ENCODE measurements at places on chromosomes 7 and 10.

DNA sequence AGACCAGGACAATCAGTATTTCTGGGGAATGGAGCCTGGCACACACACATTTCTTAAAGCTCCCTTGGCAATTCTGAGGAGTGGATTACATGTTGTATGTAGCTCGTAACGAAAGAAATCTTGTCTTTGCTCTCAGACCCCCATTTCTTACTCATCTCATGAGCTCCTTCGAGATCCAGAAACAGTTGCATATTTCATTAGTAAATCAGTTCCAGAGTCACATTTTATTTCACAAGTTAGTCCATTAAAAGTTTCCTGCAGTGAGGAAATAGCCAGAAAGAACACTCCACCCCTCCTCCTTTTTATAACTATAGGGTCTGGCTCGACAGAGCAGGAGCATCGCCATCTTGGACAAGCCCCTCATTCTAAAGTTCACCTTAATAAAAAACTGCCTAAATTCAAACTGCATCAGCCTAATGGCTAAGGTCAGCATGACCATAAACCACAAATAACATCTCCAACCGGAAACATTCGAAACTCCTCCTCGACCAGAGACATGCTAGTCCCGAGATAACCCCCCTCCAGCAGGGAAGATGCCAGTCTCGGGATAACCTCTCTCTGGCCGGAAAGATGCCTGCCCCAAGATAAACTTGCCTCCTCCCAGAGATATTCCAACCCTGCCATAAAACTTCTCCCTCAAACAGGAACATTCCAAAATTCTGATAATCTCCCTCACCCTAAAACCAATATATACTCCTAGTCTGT, 7.4 kb downstream of the EGFR start:
- DNase-seq = no peak

DNA sequence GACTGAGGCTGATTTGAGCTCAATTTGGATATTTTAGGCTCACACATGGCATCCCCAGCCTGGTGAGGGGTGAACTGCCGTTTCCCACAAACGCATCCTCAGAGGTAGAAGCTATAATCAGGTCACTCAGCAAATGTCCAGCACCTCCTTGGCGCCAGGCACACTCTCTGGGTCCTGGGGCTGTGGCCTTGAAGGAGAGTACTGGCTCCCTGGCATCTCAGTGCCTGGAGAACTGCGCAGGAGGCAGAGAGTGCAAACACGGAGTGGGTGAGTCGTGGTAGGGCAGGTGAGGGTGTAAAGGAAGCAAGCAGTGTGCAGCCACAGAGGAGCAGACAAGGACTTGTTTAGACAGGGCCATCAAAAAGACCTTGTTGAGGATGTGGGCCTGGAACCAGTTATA, 224.0 kb upstream of the ZNF32 start:
- DNase-seq = no peak

GRCh38 chr10:88066876-88067275, 203.5 kb downstream of the PTEN start:
- DNase-seq = no peak

DNA sequence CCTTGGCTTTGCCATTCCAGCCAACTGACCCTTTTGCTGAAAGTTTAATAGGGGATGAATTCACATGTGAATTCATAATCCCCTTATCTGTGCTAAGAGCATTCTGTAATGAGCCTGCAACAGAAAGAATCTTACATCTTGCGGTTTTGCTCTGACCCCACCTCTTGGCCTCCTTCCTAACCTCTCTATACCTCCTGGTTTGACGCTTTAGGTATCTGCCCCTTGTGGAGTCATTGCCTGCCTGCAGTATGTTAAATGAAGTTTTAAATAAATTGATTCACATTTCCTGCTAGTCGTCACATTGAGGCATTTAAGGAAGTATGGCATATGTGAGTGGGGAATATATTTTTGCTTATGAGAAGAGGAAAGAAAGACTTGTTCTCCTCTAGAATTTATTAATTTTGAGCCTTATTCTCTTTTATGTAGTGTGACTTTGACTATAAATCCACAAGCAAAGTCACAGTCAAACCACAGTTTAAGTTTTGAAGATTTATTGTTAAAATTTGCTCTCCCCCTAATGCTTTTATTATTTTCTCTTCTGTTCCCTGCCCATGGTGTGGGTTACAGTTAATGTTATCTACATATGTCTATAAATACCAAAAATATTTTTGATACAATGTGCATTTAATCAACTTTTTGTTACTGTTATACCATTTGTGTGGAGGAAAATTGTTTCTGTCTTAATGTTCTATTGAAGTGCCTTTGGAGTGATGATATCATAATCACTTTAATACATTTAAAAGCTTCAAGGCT, 60.9 kb downstream of the LRMDA start:
- DNase-seq = no peak

DNA sequence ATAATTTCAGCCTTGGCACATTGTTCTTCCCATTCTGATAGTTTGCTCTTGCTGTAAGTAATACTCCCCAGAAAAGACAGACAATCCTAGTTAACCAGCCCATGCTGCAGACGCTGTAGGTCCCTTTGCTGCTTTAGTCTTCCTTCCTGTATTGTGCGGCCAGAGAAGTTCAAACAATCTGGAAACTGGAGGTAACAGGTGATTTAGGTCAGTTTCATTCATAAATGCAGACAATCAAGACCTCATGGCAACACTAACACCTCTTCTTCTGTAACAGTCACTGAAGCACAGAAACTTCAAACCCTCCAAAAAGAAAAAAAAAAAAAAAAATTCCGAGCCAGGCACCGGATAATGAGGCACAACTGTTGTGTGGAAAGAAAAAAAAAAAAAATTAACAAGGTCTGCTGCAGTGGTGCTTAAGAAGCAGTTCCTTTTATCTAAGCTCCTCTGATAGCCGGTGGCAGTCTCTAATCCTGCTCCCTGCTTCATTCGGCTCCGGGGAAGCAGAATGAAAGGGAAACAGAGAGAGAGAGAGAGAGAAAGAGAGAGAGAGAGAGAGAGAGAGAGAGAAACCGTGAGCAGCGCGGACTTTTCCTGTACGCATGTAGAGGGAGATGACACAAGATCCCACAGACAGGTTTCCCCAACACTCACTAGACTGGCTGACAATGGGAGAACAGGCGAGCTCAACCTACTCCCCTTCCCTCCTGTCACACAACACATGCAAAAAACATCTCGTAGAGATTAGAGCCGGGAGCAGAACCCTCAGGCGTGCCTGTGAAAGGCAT, at the start of gene SEMA3A:
Gene SEMA3A (minus strand): TSS at position 306 of the 788 bp plus-strand sequence. CDS start 203 bp downstream, at position 103.
- no peak for DNase-seq

- DNase-seq = no peak
Observed at GRCh38 chr10:19003341-19003740, 45.3 kb upstream of the MALRD1 start.

GRCh38 chr7:73976761-73977618, 51.0 kb upstream of the ELN start:
- DNase-seq = no peak

DNA sequence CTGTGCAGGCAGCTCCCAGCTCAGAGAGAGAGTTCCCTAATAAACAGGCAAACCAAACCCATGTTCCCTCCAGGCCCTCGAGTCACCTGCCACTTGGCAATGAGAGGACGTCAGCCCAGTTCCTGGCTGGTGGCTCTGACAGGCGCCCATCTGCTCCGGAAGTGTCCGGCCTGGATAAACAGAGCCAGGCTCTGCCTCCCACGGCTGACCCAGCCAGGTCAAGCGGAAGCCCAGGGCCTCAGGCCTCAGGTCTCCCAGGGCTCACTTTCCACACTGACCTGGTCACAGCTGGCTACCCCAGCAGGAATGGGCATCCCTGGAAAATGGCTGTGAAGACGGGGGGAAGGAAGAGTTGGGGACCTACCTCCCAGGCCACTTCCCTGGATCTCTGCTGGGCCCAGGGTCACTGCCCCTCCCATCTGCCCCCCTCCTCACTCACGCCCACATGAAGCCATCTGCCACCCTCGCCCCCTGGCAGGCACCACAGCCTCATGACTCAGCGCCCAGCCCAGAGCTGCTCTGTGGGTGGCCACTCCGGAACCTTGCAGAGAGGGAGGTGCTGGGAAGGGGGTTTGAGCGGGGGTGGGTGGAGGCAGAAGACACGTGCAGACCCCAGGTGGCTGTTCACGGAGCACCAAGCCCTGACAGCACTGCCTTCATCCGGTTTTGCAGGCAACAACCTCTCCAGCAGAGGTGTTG, 37.4 kb upstream of the DUSP5 start:
- DNase-seq = peak; percentile 13

GRCh38 chr10:113300617-113301016, 252.2 kb upstream of the HABP2 start:
- no peak for DNase-seq

GRCh38 chr7:127872122-127872521, 159.1 kb downstream of the LRRC4 start:
- DNase-seq = no peak

GRCh38 chr10:93081318-93081717, 7.6 kb downstream of the CYP26A1 start:
- DNase-seq = no peak

DNA sequence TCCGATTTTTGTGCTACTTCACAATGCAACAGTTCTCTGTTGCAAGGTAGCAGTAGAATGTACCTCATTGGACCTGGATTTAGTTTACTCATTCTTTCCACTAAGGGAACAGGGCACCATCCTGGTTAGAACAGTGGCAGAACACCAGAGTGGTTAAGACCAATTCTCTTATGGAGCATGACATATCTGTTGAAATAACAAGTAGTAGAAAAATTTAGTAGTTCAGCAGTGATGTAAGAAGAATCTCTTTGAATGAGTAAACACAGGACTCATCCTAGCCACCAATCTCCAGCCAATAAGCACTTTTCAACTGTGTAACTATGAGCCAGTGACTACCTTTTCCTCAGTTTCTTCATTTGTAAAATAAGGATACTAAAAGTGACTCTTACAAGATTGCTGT, 2.4 kb downstream of the ANKRD22 start:
- no peak for DNase-seq

DNA sequence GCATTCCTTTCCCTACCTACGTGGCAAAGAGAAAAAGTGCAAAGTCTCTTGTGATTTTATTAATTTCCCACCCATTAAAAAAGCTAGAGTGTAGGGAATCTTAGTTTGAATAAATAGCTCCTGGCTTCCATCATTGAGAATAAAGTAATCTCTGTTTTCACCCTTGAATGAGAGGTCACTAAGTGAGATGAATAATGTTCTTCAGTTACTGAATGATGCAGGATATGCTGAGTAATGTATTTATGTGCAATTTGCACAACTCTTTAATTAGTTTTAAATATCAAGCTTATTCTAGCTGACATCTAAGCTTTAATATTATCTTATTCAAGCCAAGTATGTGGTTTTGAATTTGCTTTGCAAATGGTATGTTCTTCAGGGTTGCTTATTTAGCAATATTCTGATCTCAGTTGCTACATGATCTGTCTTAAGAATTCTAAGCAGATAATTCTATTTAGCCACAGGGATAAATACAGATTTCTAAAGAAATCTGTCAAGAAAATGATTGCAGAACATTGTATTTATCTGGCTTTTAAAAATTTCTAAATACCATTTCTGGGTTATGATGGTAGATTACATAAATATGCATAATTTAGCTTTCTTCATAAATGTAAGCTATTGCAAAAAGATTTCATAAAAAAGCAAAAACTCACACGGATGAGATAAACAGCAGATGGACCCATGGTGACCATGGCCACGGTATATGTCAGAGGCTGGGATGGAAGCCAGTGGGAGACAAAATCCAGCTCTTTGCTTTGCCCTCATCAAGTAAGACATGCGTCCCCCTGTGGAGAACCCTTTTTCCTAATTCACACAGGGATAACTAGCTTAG, 141.0 kb downstream of the MACC1 start:
- DNase-seq = no peak

DNA sequence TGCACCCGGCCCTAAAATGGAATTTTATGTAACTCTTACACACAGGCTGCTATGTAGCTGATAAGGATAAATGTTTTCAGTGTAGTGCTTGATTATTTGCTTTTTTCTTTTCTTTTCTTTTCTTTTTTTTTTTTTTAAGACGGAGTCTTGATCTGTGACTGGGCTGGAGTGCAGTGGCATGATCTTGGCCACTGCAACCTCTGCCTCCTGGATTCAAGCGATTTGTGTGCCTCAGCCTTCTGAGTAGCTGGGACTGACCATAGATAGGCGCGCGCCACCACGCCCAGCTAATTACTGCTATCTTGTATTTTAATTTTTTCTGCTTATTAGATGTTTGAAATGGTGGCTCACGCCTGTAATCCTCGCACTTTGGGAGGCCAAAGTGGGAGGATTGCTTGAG, 3.4 kb downstream of the RABGEF1 start:
- DNase-seq = no peak

DNA sequence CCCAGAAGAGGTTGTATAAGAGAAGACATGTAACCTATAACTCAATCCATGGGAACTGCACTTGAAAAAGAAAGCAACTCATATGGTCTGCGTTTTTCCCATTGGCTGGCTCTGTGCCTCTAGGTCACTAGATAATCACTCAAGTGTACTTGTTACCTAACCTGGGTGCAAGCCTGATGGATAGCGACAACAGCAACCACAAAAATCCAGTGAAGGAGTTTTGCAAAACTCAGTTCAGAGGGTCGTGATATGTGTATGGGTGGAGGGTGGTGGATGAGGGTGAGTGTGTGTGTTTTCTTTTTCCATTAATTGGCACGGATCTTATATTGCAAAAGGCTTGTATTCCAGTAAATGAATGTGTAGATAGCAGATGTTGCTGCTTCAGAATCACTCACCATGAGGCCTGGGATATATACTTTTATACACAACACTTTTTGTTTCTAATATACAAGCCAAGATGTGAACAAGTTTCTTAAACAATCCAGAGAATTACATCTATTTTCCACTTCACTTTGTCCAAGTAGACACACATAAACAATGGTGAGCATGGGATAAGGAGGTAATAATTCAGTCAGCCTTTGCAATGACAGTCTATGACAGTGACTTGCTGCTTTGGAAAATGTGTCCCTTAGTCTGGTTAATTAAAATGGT, 286.9 kb upstream of the DKK1 start:
- DNase-seq = no peak

- no peak for DNase-seq
Observed at GRCh38 chr7:152145853-152146466, 120.5 kb downstream of the GALNT11 start.

GRCh38 chr7:33278095-33278494, 148.7 kb downstream of the BBS9 start:
- DNase-seq = no peak

DNA sequence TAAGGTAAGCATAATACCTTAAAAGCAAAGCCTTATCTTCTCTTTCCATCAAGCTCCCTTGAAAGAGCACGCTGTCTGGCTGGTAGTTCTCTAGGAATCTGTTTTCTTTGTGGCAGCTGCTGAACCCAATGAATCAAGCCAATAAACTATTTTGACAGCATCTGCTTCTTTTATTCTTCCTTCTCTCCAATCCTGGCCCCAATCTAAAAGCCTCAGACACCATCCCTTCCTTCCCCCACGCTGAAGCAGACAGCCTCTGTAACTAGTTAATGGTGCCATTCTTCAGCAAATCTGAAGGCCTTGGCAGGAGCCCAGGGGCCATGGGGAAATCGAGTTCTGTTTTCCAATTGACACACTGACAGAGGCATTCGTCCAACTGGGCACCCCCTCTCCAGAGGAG, 186.6 kb upstream of the LYZL1 start:
- no peak for DNase-seq

DNA sequence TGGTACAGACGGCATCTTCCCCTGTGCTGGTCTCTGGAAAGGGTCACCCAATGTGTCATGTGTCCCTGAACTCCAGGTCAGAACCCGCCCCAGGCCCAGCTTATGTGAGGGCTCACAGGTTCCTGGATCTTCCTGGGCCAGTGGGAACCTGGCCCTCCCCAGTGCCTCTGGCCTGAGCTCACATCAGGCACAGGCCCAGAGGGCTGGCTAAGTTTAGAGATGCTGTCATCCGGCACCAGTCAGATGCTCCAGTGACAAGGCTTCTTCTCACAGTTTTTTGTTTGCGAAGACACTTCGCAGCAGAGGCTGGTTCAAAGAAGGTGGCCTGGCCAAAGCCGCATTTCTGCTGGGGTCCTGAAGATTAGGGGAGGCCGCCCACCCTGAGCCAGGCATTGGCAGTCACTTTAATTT, 11.8 kb downstream of the CAMK2B start:
- no peak for DNase-seq

All from stimulated activated CD4-positive, alpha-beta T cell treated with anti-CD3 and anti-CD28 coated beads, Interleukin-12 subunit alpha, Interleukin-12 subunit beta, amount 100 ng/mL, for 48 hours (primary cell).